ENCODE measurements at places on chromosomes 2 and 18.

DNA sequence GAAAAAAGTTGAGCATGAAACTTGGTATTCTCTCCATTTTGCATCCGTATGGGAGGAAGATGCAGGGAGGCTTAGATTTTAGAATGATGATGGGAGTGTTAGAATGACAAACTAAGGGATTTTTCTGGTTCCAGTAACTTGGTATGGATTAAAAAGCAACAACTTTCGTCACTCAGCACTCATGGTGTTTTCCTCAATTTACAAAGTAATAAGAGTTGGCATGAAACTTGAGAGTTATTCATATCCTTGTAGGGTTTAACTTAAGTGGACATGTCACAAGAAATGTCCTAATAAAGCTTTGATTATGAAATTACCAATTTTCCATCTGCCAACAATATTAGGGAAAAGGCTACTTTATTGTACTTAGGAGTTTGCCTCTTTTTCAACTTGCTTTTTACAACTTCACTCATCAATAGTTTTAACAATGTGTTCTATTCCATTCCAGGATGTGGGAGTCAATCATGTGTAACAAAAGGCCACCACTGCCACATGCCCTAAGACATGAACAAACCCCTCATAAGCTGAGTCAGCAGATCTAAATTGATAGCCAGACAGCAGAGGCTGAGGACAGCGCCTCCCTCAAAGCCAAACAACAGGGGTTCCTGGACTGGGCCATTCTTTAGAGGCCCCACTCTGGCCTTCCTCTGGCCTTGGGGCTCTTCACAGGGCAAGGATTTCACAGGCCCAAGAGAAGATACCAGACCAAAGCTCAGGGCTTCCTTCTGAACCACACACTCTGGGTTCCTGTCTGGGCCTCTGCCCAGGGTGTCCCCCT, 265.8 kb downstream of the TNS1 start:
- no peak for DNase-seq

GRCh38 chr2:53535234-53535840, 232.3 kb upstream of the CHAC2 start:
- no peak for DNase-seq

- DNase-seq = no peak
These were observed 22.9 kb downstream of the GRHL1 start for GRCh38 chr2:9974343-9974742.

DNA sequence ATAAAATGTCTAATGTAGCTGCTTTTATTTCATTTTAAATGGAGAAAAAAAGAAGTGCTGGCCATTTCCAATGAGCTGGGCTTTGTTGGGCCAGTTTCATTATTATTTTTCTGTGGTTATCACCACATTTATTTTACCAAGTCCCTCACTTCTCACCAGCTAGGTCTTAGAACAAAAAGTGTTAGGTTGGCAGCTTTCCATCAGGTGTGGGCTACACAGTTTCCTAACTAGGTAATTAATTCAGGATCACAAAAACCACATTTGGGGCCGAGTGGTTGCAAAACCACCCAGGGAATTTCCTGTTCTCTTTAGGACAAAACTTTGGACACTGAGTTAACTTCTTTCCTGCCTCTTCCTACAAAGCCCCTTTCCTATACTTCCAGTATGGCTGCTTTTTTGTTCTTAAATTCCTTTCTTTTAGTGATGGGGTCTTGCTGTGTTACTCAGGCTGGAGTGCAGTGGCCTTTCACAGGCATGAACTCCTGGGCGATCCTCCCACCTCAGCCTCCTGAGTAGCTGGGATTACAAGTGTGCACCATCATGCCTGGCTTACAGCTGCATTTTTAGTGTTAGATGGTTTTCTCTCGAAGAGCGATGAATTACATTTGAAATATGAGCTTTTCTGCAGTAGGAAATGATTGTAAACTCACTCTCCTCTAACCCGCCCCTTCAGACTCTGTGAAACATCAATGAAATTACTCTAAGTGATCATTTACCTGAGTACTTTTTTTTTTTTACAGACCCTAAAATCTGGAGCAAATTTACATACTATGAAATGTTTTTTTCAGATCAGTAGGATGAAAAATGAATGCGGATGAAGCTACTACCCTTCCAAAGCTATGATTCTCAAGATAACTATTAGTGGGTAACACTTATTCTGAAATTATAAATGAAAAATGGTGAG, 2.6 kb upstream of the ZFP36L2 start:
- no peak for DNase-seq

DNA sequence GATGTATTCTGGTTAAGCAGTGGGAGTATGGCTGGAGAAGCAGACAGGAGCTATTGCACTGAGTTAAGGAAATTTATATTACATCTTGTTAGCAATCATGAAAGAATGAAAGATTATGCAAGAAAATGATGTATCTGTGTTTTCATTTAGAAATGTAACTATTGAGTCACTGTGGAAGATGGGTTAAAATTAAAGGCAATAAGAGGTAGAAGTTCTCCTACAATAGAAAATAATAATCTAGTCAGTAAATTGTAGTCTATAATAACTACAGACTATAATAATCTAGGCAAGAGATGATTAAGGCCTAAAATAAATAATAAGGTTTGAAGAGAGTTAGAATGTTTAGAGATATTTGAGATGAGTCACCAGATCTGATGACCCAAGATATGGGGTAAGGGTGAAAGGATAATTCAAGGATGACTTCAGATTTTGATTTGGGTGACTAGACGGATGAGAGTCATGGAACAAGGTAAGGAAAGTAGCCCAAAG, 371.9 kb upstream of the KCNH7 start:
- DNase-seq = no peak

DNA sequence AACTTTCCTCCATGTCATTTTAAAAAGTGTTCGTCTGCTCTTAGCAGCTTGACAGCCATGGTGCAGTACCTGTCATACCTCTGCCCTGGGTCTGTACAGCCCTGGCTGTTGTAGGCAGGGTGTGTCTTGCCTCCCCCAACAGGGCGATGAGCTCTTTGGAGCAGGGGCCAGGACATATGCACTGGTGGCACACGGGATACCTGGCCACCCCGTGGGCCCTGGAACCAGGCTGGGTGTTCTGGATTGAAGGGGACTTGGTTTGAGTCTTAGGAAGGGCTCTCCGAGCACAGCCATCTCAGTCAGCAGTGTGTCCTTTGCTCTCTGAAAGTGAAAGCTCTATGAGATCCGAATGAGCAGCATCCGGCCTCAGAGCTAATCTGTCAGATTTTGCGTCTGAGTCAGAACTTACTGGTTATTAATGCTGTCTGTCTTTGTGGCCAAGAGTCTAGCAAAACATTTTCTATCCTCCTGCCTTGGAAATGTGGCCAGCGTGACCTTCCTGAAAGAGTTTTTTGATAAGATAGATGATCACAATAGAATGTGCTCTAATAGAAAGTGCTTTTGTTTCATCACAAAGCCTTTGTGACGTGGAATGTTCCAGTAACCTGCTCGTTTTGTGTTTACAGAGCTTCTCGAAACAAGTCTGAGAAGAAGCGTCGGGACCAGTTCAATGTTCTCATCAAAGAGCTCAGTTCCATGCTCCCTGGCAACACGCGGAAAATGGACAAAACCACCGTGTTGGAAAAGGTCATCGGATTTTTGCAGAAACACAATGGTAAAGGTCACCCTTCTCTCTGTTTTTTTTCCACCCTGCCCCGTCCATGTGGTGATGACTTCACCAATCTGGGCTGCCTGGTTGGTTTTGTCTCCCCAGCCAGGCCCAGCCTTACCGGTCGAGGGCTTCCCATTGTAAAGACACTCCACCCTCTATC, 77.3 kb upstream of the RPL31 start:
- no peak for DNase-seq

DNA sequence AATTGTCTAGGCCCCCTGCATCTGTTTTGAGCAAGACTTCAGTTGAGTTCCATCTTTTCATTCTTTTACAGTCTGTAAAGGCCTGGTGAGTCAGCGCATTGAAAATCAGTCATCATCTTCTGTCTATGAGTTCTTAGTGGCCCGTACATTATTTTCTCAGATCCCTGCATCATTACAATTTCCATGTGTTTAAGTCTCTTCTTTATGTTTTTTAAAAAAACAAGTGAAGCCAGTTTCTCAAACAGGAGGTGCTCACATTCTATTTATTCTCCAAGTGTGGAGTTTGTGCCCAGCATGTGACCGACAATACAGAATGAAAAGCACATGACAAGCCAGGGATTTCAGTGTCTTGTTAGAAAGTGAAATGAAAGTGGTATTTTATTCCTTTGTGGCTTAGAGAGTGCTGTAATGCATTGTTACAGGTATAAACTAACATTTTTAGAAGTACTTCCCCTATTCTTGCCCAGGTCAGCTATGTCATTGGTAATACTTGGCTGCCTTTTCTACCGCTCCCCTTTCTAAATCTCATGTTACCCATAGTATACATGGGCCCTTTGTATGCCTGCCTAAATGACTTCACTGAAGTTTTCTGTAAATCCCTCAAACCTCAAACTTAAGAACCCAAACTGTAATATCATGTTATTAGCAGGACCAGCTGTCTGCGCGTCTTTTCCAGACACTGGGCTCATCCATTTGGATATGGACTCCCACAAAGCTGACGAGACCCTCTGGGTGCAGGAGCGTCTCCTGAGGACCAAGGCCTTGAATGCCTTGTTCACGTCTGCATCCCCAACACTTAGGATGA, 67.6 kb downstream of the FEZ2 start:
- DNase-seq = no peak

DNA sequence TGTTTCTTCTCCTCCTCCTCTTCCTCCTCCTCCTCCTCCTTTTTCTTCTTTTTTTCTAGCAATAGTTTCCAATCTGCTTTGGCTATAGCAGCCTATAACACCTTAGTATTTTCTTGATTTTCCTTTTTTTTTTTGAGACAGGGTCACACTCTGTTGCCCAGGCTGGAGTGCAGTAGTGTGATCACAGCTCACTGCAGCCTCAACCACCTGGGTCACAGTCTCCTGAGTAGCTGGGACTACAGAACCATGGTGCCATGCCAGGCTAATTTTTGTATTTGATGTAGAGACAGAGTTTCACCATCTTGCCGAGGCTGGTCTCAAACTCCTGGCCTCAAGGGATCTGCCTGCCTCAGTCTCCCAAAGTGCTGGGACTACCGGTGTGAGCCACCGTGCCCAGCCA, 10.7 kb upstream of the THNSL2 start:
- no peak for DNase-seq

DNA sequence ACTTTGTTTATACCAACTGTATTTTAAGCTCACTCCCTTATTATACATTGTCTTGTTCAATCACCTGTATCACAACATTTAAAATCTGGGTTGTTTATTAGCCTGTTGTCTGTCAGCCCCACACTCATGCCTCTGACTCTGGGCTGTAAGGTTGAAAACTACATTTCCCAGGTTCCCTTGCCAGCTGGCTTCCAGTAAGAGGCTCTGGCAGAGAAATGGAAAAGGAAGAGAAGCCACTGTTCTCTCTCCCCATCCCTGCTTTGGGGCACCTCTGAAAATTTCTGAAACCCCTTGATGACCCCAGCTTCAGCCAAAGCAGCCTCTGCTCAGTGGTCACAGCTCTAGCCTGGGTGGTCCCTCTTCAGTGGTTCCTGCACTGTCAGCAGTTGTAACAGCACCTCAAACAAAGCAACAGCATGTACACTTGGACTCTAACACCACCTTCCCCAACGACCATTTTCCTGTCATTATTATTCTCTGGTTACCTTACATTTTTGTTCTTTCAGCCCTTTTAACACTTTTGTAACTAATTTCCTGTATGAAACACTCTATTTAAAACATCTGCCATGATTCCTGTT, 108.9 kb upstream of the LGALSL start:
- no peak for DNase-seq

DNA sequence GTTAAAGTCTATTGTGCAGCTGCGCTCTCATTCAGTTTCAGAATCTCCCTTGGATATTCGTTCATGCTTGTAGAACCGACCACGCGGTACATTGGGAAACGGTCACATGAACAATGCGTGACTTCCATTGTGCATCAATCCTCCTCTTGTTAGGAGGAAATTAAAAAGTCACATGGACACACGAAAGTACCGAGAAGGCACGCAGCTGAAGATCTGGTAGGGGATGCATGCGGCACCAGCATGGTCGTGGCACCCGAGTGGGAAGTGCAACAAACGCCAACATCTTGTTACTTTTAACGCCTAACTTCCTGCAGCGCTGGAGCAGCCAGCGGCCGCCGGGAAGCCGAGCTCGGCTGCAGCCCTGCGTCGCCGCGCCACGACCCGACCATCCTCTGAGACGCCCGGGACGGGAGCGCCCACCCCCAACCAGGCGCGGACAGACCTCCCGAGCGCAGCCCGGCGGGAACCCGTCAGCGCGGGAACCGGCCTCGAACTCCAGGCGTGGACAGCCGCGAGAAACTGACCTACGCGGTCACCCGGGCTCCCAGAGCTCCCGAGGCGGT, 412 bp downstream of the OSBPL1A start:
- no peak for DNase-seq

DNA sequence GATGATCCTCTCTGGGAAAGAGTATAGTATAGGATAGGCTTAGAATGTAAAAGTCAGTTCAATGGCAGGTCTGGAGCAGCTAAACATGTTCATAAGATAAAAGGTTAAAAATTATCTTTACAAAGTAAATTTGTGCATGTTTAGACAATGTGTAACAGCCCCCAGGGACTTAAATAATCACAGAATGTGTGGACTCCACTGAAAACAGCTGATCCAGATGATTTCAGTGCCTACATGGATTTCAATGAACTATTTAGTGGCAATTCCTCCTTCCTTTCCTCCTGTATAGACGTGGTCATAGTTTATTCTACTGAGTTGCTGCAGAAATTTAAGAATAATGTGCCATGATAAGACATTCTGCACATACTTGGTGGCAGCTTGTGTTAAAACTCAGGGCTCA, 42.9 kb downstream of the ARHGEF33 start:
- no peak for DNase-seq

- no peak for DNase-seq
These were observed 50.5 kb upstream of the TSPYL6 start for GRCh38 chr2:54306556-54306955.

GRCh38 chr2:56375251-56375650, 191.5 kb downstream of the CCDC85A start:
- DNase-seq = no peak

DNA sequence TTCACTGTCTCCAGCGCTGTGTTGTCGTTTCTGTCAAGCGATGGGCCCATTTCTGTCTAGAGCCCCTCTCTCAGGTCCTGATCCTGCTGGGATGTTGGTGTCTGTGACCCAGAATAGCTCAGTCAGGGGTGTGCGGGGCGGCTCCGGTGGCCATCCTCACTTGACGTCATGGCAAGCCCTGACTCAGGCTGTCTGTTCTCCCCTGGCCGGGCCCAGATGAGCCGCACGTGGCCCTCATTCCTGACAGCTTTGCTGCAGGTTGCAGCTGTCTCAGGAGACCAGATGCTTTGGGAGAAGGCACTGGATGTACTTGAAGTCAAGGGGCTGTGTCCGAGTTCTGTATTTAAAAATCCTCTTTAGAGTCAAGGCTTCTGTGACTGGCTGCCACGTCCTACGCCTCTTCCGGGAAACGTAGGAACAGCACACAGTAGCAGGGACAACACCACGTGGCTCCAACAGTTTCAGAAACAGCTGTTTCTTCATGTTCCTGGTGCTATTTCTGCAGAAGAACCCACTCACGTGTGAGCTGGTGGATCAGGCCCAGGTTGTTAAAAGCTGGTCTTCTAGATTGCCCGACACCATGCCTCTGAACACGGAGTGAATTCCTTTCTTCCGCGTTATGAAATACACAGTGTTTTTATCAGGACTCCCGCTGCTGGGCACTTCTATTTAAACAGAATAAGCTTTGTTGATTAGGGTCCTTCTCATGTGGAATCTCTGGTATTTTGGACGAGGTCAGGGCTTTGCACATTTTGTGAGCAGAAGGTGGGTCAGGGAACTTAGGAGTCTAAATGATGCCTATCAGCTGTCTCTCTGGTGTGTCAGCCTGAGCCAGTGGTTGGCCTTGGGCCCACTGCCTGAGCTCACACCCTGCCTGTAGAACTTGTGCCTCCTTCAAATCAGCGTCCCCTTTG, 28.3 kb upstream of the NTSR2 start:
- DNase-seq = no peak

GRCh38 chr2:235017441-235017840, 65.6 kb downstream of the SH3BP4 start:
- no peak for DNase-seq
